ENCODE measurements at places on chromosomes 16 and 17.
A peak's percentile ranks its signal among the peaks of the same experiment; 100 is the strongest.

- DNase-seq = no peak
Measured at GRCh38 chr17:32903774-32904673, 23.9 kb upstream of the TMEM98 start.

GRCh38 chr16:87435372-87436224 lies 43.5 kb downstream of the MAP1LC3B start:
- DNase-seq = peak; percentile 52

- DNase-seq = no peak
Measured at GRCh38 chr17:21034340-21035235, 8.2 kb downstream of the USP22 start.

DNA sequence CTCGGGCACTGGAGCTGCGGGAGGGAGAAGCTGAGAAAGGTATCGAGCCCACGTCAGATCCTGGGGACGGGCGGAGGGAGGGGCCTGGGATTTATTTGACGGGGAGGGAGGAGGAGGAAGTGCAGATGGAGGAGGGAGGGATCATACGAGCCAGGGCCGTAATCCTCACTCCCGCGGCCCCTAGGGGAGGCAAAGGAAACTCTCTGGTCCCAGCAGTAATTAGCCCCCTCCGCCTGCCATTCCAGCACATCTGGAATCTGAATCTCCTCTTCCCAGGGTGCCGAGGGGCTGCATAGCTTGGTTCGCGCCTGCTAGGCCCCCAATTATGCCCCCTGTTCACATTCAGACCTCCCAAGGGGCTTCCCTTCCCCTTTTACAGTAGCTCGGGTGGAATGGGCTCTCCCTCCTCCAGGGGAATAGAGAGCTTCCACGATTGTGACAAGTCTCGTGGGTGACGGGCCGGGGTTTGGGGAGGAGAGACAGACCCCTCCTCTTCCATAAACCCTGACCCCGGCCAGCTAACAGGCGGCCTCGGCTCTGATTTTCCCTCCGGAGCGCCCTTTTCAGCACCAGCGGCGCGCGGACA lies at the start of gene SEZ6L2:
SEZ6L2 (minus strand) TSS at position 35 of the 586 bp plus-strand sequence. CDS start 531 bp downstream, outside the sequence.
- no peak for DNase-seq

- no peak for DNase-seq
Measured at GRCh38 chr16:78489072-78489471, 389.6 kb downstream of the WWOX start.

DNA sequence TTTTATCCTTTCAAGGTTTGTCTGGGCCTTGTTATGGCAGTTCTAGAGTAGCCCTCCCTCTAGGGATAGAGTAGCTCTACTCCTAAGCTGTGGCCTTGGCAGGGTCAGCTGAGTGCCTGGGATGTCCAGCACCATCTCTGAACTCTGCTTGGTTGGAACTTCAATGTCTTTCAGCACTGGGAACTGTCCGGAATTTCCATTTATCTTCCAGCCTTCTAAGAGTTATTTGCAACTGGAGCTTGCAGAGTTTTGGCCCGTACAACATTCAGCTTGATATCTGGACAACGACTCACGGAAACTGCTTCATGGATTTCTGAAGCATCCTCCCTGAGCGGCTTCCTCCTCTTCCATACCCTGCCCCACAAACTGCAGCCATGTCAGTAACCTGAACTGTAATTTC lies 22.9 kb downstream of the MMD start:
- no peak for DNase-seq

- no peak for DNase-seq
Measured at GRCh38 chr16:82156761-82157533, 13.1 kb downstream of the MPHOSPH6 start.
